Activated effector memory CD4-positive, alpha-beta T cell treated with anti-CD3 and anti-CD28 coated beads, Interleukin-2, amount 50 U/mL, for 16 hours (primary cell): ENCODE measurements at places on chromosomes 16 and 17.

- no peak for DNase-seq
Measured at GRCh38 chr17:43341715-43342588, 56.8 kb upstream of the ARL4D start.

DNA sequence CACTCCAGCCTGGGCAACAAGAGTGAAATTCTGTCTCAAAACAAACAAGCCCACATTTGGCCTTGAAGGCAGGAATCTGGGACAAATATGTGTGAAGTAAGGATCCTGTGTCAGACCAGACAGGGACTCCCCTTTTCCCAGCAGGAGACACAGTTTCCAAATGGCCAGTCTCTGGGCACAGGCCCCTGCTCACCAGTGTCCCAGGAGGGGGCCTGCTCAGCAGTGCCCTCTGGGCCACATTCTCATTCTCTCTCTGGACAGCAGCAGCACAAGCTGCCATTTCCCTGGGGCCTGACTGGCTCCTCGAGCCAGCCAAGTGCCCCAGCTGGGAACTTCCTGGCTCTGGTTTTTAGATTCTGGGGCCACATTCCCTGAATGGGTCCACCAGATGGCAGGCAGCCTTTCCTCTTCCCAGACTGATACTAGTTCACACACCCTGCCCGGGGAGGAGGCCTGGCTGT is 11.7 kb upstream of the MNT start:
- no peak for DNase-seq

DNA sequence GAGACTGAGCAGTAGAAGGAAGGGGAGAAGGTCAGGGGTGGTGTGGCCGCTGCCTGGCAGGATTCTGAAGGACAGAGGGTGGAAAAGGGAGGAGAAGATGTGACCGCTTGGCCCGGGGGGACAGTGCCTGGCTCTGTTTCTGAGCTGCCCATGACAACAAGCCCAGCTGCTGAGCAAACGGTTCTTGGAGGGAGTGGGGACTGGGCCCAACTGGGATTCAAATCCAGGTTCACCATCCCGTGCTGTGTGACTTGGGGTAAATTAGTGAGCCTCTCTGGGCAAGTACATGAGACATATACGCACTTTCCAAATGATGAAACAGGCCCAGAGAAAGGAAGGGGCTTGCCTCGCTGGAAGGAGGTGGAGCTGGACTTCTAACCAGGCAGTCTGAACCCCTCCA is 23.3 kb downstream of the SEC14L5 start:
- no peak for DNase-seq

GRCh38 chr16:35298460-35299243 is 1839.2 kb downstream of the TP53TG3F start:
- DNase-seq, result no peak

DNA sequence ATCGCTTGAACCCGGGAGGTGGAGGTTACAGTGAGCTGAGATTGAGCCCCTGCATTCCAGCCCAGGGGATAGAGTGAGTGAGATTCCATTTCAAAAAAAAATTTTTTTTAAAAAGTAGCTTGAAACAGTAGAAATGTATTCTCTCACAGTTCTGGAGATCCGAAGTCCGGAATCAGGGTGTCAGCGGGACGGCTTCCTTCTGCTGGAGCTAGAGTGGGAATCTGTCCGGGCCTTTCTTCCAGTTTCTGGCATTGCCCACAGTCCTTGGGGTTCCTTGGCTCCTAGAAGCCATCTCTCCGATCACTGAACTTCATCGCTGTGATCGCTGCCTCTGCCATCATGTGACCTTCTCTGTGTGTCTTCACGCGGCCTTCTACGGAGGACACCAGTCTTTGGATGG is 181.2 kb upstream of the CIBAR2 start:
- DNase-seq, result no peak

DNA sequence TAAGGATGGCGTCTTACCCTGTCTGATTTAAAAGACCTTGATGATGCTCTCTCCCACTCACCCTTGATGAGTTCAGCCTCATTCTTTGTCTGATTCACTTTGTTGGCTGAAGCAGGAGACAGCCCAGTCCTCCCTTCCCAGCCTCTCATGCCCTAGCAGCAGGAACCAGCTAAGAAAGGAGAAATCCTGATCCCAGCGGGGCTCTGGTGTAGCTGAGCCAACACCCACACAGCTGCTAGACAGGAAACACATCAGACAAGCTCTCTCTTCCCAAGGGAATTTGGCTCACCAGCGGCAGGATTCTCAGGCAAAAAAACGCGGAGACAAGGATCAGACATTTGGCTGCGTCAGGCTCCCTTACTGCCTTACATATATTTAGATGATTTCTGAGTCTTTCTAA is 211.5 kb downstream of the CDH11 start:
- no peak for DNase-seq

- no peak for DNase-seq
Measured at GRCh38 chr16:2429771-2430663, 770 bp downstream of the CCNF start.

GRCh38 chr17:16917671-16918394 is 54.1 kb downstream of the TNFRSF13B start:
- no peak for DNase-seq

DNA sequence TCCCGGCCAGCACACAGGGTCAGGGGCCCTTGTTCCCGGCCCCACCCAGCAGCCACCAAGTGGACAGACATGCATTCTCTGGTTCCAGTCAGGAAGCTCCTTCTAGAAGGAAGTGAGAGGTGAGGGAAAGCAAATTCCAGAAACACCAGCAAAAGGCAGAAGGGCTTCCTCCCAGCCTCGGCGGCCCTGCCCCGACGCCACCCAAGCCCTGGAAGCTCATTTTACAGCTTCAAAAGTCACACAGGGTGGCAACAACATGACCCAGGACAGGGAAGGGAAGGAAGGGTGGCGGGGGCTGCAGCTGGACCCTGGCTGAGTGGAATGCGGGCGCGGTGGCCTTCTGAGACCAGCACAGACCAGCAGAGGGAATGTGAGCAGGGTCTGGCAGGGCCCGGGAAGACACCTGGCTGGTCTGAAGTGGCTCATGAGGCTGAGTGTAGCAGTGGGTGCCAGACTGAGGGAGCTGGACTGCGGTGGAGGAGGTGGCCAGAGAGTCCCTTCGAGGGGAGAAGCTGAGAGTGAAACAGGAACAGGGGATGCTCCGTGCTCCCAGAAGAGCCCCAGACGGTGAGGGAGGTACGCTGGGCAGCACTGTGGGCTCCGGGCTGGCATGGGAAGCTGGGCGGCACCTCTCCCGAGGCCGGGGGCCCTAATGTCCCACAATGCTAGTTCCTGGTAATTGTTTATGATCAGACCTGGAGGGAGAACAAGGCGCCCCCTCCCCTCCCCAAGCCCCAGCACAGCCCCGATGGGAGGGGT is 1.9 kb upstream of the UNC13D start:
- DNase-seq, result no peak

DNA sequence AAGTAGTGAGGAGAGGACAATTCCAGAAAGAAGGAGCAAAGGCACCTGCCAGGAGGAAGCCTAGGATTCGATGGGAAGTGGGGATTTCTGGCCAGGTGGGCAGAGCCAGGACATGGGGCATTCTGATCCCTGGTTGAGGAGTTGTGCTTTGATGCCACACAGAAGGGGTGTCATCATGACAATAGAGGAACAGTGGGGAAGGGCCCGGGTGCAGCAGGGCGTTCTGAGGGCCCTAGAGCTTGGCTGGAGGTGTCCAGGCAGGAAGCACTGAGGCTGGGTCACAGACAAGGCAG is 4.3 kb downstream of the EVPLL start:
- DNase-seq, result no peak

GRCh38 chr17:65627891-65628643 is 66.6 kb upstream of the AXIN2 start:
- DNase-seq, result no peak

DNA sequence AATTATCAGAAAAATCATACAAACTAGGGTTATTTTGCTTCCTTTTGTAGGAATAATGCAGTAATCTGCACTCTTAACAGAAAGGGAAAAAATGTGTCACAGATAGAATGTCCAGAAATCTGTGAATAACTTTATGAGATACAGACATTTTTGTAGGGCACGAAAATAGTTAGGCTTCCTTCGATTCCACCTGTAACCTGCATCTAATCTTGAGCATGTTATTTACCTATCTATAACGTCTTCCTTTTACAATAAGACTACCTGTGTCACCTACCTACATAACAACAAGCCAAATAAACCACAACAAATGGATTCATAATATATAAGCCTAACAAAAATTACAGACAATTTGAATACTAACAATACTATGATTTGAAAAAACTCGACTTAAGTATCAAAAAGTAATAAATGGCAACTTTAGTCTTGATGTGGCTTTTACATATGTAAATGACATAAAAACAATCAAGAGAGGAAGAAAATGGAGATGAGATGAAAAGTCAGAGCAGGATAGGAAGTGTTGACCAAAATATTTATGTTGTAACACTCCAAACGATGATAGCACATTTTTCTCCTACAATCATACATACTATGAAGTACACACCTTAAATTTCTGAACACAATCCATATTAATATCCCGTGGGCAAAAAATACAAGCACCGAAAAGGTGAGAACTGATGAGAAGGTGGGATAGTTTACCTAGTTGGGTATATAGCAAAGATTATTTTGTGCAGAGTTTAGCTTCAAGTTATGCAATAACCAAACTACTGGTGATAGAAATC is 2.5 kb downstream of the STAT5B start:
- no peak for DNase-seq

DNA sequence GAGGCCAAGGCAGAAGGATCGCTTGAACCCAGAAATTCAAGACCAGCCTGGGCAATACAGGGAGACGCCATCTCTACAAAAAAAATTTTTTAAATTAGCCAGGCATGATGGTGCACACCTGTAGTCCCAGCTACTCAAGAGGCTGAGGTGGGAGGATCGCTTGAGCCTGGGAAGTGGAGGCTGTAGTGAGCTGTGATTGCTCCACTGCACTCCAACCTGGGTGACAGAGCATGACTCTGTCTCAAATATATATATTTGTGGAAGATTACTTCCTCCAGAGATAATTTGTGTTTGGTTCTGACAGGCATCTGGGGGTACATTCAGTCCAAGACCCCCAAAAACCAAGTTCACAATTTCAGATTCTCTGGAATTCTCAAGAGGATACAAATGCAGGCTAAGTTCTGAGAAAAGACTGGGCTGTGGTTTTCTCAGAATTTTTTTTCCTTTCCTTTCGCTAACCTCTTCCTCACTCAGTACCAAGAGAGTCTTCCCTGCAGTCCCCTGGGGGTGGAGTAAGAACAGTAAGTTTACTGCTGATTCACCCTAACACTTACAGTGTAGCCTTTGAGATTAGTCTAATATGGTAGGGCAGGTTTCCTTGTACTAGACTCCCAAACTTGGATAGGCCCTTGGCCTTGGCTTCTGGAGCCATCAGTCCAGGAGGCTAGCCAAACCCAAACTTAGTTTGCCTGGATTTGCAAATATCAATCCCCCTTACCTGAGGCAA is 15.1 kb downstream of the GSDMB start:
- no peak for DNase-seq

DNA sequence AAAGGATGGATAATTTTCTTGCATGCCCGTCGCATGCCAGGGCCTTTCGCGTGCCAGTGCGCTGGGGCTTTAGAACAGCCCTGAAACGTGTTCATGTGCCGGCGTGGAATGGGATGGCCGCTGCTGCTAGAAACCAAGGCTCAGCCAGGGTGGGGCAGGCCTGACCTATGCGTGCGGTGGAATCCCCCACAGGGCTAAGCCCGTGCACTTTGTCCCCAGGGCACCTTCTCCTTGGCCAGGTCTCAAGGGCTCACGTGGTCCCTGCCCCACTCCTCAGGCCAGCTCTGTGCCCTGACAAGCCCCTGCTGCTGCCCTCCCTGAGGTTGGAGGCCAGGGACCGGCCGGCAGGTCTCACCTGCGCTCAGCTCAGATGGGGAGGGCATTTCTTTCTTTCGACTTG is 13.1 kb upstream of the RNF213 start:
- DNase-seq, result no peak

GRCh38 chr16:59180083-59180476 is 446.0 kb upstream of the GOT2 start:
- DNase-seq, result no peak

DNA sequence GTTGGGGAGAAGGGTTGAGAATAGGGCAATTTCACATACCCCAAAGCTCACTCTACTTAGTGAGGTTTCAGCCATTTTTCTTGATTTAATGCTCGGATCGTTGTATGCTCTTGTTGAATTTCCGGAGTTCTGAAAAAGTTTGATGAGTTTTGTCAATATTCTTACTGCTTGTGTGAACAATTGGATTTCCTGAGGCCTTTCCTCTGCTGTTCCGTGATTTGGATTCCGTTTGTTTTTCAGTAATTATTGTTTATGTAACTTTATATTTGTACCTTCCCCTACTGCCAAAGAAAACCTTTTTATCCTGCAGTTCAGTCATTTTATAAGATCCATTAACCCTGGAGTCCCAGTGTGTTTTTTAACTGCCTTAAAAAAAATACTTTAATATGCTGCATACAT is 62.9 kb downstream of the PHKB start:
- DNase-seq, result no peak

- DNase-seq, result no peak
Measured at GRCh38 chr17:77207689-77208216, 67.0 kb downstream of the SEC14L1 start.

- DNase-seq, result no peak
Measured at GRCh38 chr17:18008496-18009268, 30.3 kb downstream of the ATPAF2 start.

GRCh38 chr17:75400326-75400939 is 5.0 kb downstream of the GRB2 start:
- DNase-seq, result no peak

DNA sequence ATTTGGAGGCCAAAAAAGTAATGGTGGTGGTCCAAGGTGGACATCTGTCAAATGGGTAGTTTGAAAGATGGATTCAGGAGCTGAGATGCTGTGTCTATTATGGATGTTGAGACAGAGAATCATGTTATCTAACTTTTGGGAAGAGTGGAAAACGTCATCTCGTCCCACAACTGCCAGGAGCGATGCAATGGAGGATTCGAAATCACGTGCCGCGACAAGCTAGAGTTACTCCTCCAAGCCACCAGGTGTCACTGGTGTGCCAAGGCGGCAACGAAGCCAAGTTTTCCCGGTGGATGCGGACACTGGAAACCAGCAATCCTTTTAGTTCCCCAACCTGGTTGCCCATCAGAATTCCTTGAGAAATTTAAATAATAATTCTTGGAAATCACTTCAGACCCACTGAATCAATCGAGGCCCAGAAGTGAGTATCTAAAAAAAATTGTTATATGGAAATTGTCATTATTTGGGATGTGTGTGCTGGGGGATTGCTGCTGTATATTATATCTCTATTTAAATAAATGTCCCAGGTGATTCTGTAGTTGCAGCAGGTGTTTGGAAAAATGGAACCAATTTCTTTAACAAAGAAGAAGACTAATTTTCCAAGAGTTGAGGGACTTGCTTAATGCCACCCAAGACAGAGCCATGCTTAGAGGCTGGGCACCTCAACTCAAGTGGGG is 206.1 kb downstream of the HAPSTR1 start:
- no peak for DNase-seq
